ENCODE measurements at places on chromosomes 4 and X. TPM values are rescaled to one million over a fixed set of nuclear protein-coding genes. Genes with fewer than 3 reads are reported as not detected.

GRCh38 chr4:3074846-3075651 is 568 bp downstream of the HTT start:
- peak overlapping the region; percentile 98 for H3K27ac ChIP-seq
- H3K4me1 ChIP-seq: peaks cover 20% of the 10 kb centered on the region
- peak; percentile 75 for DNase-seq
- H3K4me3 ChIP-seq: peak overlapping the region; percentile 97

The GPRASP3 gene
- total RNA-seq: 9.1 TPM

- H3K4me1 ChIP-seq: no peaks in the 10 kb centered on the region
- no peaks in the 10 kb centered on the region for H3K27me3 ChIP-seq
- H3K36me3 ChIP-seq: no peaks in the 10 kb centered on the region
- no peak overlapping the region for H3K27ac ChIP-seq
Measured at GRCh38 chrX:111110098-111110775, 14.2 kb downstream of the PAK3 start.

The APLN gene
- total RNA-seq: 1.2 TPM

The NUDT11 gene
- 19.3 TPM for total RNA-seq

- no peak for DNase-seq
- H3K36me3 ChIP-seq: no peaks in the 10 kb centered on the region
- H3K27ac ChIP-seq: no peak overlapping the region
- H3K27me3 ChIP-seq: no peaks in the 10 kb centered on the region
- H3K4me3 ChIP-seq: no peak overlapping the region
- H3K4me1 ChIP-seq: no peaks in the 10 kb centered on the region
Measured at GRCh38 chr4:17567271-17567670, 9.7 kb upstream of the LAP3 start.

GRCh38 chr4:1296324-1297022 is 6.8 kb downstream of the MAEA start:
- peaks cover 25% of the 10 kb centered on the region for H3K4me1 ChIP-seq
- peaks cover 15% of the 10 kb centered on the region for H3K36me3 ChIP-seq
- peak overlapping the region; percentile 68 for H3K4me3 ChIP-seq
- peak overlapping the region; percentile 81 for H3K27ac ChIP-seq
- no peaks in the 10 kb centered on the region for H3K27me3 ChIP-seq
- no peak for DNase-seq

DNA sequence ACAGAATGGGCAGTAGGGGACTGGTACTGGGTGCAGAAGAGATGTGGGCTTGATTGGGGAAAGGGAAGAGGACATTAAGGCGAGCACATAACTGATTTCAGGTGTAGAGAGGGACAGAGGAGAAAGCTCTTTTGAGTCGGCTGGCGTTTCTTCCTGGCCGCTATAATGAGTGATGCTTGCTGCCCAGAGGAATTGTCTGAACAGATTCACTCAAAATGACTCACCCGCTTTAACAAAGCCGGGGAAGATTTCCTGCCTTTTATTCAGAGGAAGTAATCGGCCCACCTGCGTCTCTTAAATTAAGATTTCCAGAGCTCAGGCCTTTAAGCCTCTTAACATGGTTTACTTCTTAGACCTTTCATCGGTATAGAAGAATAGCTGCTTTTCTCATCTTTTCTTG is 102.1 kb upstream of the AP1S2 start:
- H3K4me3 ChIP-seq: no peak overlapping the region
- DNase-seq: no peak
- H3K4me1 ChIP-seq: no peaks in the 10 kb centered on the region
- H3K27ac ChIP-seq: no peak overlapping the region
- no peaks in the 10 kb centered on the region for H3K36me3 ChIP-seq

The SMIM43 gene
- total RNA-seq: 0.60 TPM

DNA sequence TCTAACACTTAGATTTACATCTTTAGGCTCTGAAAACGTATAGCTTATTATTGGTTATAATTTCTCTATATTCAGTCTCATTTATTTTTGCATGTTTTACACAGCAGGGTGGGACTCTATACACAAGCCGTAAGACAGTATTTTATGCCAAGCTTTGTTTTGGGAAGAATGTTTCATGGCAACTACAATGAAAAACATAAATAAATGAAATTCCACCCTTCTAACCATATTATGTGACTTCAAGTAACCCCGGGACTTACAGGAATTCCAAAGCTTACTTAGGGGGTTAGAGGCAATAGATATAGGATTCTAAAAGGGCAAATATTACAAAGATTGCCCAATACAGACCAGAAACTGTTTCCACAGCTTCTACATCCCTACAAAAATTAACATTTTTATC is 370.9 kb downstream of the PRR32 start:
- no peaks in the 10 kb centered on the region for H3K27me3 ChIP-seq
- H3K4me1 ChIP-seq: no peaks in the 10 kb centered on the region
- no peak overlapping the region for H3K4me3 ChIP-seq
- no peak for DNase-seq
- no peak overlapping the region for H3K27ac ChIP-seq

DNA sequence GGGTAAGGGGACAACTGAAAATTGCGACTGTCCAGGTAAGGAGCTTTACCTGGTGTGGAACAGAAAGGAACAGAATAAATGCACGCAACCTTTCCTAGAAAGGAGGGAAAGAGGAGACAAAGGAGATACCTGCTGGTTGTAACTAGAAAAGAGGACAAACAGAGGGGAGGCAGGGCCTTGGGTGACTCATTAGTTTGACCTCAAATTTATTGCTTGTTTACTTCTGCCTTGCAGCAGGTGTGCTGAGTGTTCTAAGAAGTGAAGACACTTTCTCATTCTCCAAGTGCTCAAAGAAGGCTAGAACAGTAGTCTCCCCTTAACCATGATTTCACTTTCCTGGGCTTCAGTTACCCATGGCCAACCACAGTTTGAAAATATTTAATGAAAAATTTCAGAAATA is 123.1 kb upstream of the BOD1L1 start:
- no peaks in the 10 kb centered on the region for H3K4me1 ChIP-seq
- H3K27me3 ChIP-seq: peaks cover 9% of the 10 kb centered on the region
- H3K27ac ChIP-seq: no peak overlapping the region
- no peak for DNase-seq
- H3K36me3 ChIP-seq: no peaks in the 10 kb centered on the region
- no peak overlapping the region for H3K4me3 ChIP-seq

GRCh38 chrX:72258174-72258573 is 18.9 kb downstream of the RPS4X start:
- H3K27ac ChIP-seq: no peak overlapping the region
- peaks cover 22% of the 10 kb centered on the region for H3K4me1 ChIP-seq
- H3K36me3 ChIP-seq: no peaks in the 10 kb centered on the region
- no peak for DNase-seq

DNA sequence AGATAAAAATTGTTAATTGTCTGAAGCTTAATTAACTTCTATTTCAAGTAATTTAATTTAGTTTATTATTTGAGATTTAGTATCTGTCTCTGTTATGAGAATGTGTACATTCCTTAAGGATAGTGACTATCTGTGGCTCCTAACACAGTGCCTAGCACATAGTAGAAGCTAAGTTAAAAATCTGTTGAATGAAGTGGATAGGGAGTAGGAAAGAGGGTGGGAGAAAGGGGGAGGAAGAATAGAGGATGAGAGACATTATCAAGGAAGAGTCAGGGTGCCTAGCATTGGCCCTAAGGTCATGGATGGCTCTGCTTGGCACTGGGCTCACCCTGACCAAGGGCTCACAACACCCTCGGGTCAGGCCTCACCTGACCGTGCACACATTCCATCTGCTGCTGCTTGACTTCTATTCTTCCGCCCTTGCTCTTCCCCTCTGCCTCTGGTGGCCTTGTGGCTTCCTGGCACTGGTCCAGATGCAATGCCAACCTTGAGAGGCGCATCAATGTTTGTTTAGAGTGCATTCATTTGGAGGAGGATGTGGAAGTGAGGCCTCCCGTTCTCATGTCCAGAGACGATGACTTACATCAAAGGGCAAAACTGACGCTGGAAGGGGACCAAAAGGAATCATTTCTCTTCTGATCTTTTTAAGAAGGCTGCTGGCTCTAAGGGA is 42.3 kb downstream of the TRIM2 start:
- H3K27ac ChIP-seq: peak overlapping the region; percentile 29
- H3K27me3 ChIP-seq: no peaks in the 10 kb centered on the region
- peaks cover 10% of the 10 kb centered on the region for H3K36me3 ChIP-seq
- peaks cover 59% of the 10 kb centered on the region for H3K4me1 ChIP-seq

- no peaks in the 10 kb centered on the region for H3K36me3 ChIP-seq
- H3K4me3 ChIP-seq: no peak overlapping the region
- no peak for DNase-seq
- no peaks in the 10 kb centered on the region for H3K27me3 ChIP-seq
Measured at GRCh38 chrX:149799938-149800337, 18.2 kb downstream of the MAGEA9 start.

The BMX gene
- total RNA-seq: not detected

DNA sequence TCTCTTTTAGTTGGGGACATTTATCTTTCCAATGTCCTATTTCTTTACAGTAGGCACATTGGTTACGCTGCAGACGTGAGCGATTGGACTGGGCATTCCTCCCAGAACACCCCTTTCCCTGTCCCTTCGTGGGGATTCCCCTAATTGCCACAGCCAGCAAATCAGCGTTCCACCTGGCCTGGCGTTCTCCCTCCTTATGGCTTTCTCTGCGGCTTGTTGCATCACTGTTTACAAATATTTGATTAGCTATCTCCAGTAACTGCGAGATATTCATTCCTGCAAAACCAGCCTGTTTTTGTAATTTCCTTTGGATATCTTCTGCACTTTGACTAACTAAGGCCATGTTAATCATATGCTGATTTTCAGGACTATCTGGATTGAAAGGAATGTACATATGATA is 202.5 kb upstream of the KLF8 start:
- H3K27ac ChIP-seq: no peak overlapping the region
- no peak overlapping the region for H3K4me3 ChIP-seq
- H3K27me3 ChIP-seq: no peaks in the 10 kb centered on the region

DNA sequence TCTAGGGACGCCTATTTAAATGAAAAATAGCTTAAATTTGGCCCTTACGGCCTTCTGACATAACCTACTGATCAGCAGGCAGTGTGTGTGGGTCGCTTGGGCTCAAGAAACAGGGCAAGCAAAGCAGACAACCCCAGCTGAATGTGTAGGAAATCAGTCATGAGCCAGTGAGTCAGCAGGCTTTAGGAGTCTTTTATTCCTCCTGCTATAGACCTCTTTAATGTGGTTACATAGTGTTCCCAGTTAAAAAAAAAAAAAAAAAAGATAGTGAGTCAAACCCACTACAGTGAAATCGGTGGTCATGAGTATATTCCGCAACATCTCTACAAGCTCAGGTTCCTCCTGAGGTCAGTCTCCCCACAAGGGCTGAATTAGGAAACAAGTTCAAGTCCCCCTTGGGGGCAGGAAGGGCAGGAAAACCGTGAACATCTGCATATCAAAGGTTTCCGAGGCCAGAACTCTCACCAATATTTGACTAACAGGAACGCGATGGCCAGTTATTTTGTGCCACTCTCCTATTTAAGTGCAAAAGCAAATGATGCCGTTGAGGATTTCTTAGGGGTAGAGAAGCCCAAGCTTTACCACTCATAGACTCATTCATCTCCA is 32.7 kb downstream of the ACSL1 start:
- peaks cover 6% of the 10 kb centered on the region for H3K4me1 ChIP-seq
- no peak overlapping the region for H3K27ac ChIP-seq
- no peak for DNase-seq
- peaks cover 11% of the 10 kb centered on the region for H3K36me3 ChIP-seq

GRCh38 chrX:68571610-68572311 is 72.9 kb downstream of the YIPF6 start:
- no peak overlapping the region for H3K4me3 ChIP-seq
- H3K27ac ChIP-seq: no peak overlapping the region
- H3K36me3 ChIP-seq: no peaks in the 10 kb centered on the region

The PF4V1 gene
- total RNA-seq: not detected

GRCh38 chr4:27003642-27004113 is 143.0 kb downstream of the STIM2 start:
- H3K27me3 ChIP-seq: no peaks in the 10 kb centered on the region
- no peak overlapping the region for H3K4me3 ChIP-seq
- H3K36me3 ChIP-seq: no peaks in the 10 kb centered on the region
- DNase-seq: no peak

DNA sequence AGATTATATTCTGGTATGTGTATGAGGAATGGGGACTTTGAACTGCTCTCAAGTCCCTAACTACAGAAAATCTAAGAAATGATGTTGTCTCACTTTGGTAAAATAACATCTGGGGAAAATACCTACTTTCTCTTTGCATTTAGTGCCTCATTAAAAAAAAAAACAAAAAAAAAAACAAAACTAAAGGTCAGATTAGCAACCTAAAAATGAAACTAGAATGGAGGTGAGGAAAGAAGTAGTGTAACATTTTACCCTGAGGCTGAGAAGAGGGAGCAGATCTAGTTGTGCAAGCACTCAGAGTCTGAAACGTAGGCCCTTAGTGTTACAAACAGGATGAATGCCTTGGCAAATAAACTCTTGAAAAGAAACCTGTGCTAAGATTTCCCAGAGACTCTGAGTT is 56.0 kb downstream of the VGLL1 start:
- no peaks in the 10 kb centered on the region for H3K36me3 ChIP-seq
- no peak overlapping the region for H3K27ac ChIP-seq

The ITIH6 gene
- total RNA-seq: not detected

GRCh38 chr4:113146876-113147358 is 97.5 kb downstream of the ANK2 start:
- no peak for DNase-seq
- H3K4me3 ChIP-seq: peak overlapping the region; percentile 79
- H3K36me3 ChIP-seq: peaks cover 4% of the 10 kb centered on the region
- no peaks in the 10 kb centered on the region for H3K27me3 ChIP-seq
- H3K4me1 ChIP-seq: peaks cover 34% of the 10 kb centered on the region

- no peaks in the 10 kb centered on the region for H3K4me1 ChIP-seq
- no peaks in the 10 kb centered on the region for H3K27me3 ChIP-seq
- H3K36me3 ChIP-seq: no peaks in the 10 kb centered on the region
- H3K4me3 ChIP-seq: no peak overlapping the region
- no peak for DNase-seq
Measured at GRCh38 chr4:166363198-166363597, 490.2 kb downstream of the TLL1 start.

The SHISA3 gene
- total RNA-seq: 0.24 TPM

DNA sequence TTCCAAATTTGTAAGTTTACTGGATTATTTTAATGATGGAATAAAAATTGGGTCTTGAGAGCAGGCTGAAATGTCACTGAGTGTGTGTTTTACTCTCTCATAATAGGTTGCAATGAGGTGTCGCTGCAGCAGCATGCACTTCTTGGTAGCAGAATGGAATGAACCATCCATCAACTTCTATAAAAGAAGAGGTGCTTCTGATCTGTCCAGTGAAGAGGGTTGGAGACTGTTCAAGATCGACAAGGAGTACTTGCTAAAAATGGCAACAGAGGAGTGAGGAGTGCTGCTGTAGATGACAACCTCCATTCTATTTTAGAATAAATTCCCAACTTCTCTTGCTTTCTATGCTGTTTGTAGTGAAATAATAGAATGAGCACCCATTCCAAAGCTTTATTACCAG is 2.6 kb downstream of the SAT1 start:
- H3K4me3 ChIP-seq: peak overlapping the region; percentile 98
- DNase-seq: no peak
- peaks cover 33% of the 10 kb centered on the region for H3K4me1 ChIP-seq
- peak overlapping the region; percentile 87 for H3K27ac ChIP-seq
- peaks cover 33% of the 10 kb centered on the region for H3K36me3 ChIP-seq

DNA sequence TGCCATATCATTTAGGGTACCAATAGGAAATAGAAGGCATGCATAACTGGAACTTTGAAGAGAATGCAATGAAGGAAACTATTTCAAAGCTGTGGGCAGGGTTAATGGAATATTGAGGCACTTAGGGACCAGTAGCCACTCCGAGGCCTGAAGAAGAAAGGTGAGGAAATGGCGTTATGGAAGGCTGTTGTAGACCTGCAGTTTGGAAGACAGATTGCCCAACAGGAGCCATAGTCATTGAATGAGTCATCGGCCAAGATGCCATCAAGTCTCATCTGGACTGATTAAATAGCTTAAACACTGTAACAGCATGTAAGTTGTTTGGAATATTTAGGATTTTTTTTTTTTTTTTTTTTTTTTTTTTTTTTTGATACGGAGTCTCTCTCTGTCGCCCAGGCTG is 11.6 kb downstream of the CXCL13 start:
- H3K36me3 ChIP-seq: no peaks in the 10 kb centered on the region
- H3K4me1 ChIP-seq: peaks cover 10% of the 10 kb centered on the region
- H3K4me3 ChIP-seq: no peak overlapping the region
- no peak overlapping the region for H3K27ac ChIP-seq

The SPANXA2 gene
- not detected for total RNA-seq

Data from type B pancreatic cell (in vitro differentiated cells).